ENCODE measurements at places on chromosomes 12 and 14.

DNA sequence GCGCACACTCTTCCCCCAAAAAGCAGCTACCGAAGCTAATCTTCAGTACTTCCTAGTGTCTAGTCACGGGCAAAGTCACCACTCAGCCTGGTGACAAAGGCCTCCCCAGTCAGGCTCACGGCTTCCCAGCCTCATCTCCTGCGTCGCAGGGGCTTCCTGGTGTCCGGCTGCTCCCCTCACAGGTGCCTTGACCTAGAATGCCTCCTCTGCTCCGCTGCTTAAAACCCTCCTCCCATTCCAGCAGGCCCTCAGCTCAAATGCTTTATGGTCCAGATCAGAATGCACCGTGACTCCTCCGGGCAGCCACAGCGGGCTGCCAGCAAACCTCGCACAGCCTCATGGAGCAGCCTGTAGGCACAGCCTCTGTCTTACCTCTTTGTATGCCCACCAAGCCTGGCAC is 53.1 kb downstream of the PRIMA1 start:
- no peak for DNase-seq

GRCh38 chr12:31687101-31687527 is 27.6 kb downstream of the ETFBKMT start:
- DNase-seq: no peak

DNA sequence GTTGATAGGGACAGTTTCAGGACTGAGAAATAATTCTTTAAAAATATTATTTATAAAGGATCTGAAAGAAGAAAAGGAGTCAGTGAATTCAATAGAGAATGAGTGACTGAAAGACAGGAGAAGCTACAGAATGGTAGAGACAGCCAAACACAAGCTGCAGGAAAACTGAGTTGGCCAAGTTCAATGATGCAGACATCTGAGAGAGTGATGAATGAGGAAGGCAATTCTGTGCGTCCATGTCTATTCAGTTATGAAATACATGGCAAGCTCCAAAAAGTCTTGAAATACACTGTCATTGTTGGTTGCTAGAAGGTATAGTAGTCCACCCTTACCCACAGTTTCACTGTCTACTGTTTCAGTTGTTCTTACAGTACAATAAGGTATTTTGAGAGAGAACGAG is 6.8 kb downstream of the LRRC74A start:
- DNase-seq: no peak

DNA sequence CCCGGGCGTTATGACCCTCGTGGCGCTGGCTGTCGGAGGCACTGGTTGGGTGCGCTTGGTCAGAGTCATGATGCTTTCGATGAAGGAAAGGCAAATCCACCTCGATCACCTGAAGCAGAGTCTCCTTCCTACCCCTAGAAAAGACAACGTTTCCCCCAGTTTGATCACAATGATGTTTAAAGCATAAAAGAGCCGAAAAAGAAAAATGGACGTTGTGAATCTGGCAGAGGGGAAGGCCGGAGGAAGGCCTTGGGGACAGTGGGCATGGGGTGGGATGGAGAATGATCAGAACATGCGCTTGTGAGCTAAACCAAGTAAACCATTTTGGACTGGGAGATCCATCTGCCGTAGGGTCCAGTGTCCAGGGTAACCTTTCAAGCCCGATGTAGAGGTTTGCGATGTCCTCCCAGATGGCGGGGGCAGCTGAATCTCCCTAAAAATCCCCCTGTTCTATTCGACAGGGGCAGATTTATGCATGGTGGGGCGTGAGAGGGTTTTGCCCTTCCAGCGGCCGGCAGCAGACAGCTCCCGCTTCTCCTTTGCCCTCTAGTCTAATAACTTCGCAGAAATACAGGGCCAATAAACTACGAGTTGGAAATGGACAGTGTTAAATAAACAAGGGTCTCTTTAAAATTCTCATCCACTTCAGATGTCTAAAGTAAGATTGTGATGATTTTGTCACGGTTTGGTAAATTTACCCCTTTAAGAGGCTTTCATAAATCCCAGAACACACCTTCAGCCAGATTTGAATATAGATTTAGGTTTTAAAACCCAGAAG is 2.3 kb upstream of the OTX2 start:
- no peak for DNase-seq

- no peak for DNase-seq
Measured at GRCh38 chr12:2608608-2608945, 186.2 kb upstream of the FKBP4 start.

DNA sequence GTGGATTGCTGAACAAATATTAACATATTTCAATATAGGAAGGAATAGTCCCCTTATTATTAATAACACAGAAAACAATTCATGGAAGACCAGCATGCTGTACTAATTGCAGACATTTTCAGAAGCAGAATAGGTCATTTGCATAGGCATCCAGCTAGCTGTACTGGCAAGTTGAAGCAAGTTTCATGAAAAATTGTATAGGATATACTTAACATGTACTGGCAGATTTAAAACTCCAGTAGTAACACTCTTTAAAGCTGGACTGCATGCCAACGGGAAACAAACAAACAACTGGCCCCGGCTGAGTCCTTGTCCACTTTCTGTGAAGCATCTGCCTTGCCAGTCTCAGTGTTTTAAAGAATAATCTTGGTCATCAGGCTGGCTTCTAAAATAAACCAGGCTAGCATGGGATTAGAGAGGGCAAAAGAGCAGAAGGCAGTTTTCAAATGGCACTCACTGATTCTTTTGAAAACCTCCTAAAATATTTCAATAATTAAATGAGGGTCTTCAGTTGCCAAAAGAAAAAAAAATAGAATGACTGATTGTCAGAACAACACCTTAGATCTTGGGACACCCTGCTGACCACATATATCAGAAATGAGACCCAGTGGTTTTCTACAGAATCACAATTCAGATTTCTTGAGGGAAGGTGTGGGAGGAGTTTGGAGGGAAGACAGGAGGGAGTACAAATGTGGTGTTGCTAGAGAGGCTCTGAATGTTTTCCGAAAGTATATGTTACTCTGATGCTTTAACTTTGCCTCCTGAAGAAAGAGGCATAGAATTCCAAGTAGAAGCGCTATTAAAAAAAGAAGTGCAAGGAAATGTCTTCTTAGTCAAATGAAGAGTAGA is 122.5 kb upstream of the KRAS start:
- no peak for DNase-seq

GRCh38 chr12:120767071-120768024 is 41.7 kb downstream of the ACADS start:
- DNase-seq: no peak

GRCh38 chr12:28253161-28253641 is 62.9 kb downstream of the CCDC91 start:
- no peak for DNase-seq

GRCh38 chr12:15863984-15864383 is 18.2 kb upstream of the STRAP start:
- DNase-seq: no peak

- DNase-seq: no peak
Measured at GRCh38 chr14:65415613-65416012, 3.1 kb downstream of the FUT8 start.

- DNase-seq: no peak
Measured at GRCh38 chr12:32754111-32754510, 1.6 kb downstream of the YARS2 start.

- DNase-seq: no peak
Measured at GRCh38 chr12:120466560-120467315, 2.8 kb downstream of the SRSF9 start.

DNA sequence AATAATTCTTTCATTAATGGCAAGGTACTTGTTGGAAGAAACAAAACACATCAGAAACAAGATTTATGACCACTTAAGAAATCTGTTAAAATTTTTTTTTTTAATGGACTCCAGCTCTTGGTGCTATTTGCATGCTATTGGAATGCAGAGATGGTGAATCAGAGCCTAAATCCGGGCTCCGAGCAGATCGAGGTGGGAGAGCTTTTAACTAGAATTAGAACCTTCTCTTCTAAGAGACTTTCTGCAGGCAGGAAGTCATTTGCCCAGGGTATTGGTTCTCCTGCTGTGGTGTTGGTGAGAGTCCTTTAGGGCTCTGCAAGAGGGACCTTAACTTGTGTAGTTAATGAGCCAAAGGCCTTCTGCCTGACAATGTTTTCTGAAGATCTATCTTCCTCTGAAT is 419.4 kb downstream of the SNAPC1 start:
- DNase-seq: no peak

DNA sequence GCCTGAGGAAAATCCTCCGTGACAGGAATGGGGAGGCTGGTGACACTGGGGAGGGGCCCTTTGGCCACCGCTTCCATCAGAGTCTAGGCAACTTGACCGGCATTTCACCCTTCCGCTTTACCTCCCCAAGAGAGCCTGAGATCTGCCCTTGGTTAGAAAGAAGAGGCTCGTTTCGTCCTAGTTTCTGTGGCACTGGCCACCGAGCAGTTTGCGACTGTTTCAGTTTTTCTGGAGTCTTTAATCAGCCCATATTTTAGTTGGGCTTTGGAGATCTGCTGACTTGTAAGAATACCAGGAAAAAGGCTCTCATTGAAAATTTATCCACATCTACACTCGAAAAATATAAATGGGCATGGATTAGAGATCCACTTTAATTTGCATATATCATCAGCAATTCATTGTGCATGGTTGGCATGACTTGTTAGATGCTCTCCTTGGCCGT is 414 bp upstream of the ANKS1B start:
- DNase-seq: no peak

- no peak for DNase-seq
Measured at GRCh38 chr14:23881282-23881681, 72.3 kb upstream of the DHRS4 start.

GRCh38 chr14:35578639-35579038 is 44.7 kb downstream of the INSM2 start:
- DNase-seq: no peak
